ENCODE measurements at places on chromosomes 2 and 18.
A peak's percentile ranks its signal among the peaks of the same experiment; 100 is the strongest.

- DNase-seq = no peak
These were observed 1.6 kb upstream of the CSRNP3 start for GRCh38 chr2:165467921-165468320.

GRCh38 chr2:240639566-240639965 lies 14.3 kb downstream of the GPR35 start:
- no peak for DNase-seq

DNA sequence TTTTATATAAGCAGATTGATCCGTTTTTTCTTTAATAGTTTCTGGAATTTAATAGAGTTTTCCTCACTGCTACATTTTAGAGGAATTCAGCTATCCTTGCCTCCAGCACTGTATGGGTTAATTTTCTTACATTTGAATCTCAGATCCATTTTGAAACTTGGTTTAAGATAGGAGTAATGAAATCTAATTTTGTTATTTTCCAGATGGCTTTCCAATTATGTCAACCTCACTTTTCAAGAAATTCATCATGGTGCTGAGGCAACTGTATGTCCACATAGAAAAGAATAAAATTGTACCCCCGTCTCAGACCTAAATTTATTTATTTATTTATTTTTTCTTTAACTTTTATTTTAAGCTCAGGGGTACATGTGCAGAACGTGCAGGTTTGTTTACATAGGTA lies 105.1 kb downstream of the EPB41L5 start:
- no peak for DNase-seq

DNA sequence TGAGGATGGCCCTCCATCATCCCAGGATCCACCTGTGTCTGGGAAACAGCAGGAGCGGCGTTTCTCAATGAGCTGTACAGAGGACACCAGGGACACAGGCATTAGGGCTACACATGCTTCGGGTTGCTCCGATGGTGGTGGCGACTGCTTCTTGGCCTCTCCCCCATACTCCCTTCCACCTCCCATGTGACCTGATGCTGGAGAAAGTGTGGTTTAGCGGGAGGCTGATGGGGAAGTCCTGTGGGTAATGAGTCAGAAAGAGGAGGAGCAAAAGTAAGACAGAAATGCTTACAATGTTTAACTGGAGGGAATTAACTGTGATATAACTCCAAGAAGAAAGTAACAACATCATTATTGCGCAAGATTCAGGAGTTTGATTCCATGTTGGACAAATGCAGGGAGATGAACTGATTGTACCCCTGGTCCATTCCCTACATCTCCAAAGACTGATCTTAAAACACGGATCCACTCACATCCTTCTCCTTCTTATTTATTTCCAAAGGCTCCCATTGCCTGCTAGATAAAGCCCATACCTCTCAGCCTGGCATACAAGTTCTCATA lies 186.6 kb downstream of the NRP2 start:
- no peak for DNase-seq

- DNase-seq = peak; percentile 17
These were observed 132.0 kb downstream of the NDUFA10 start for GRCh38 chr2:239893236-239893515.

GRCh38 chr18:27996801-27997272 lies 180.1 kb downstream of the CDH2 start:
- DNase-seq = no peak
